ENCODE measurements at places on chromosomes 2 and 18.

- DNase-seq: peak; percentile 56
These were observed 11.8 kb downstream of the MTX2 start for GRCh38 chr2:176280867-176281658.

- peak; percentile 100 for DNase-seq
These were observed at the start of gene ID2 for GRCh38 chr2:8681786-8682692. Gene ID2 (plus strand): TSS chr2:8682056. CDS start chr2:8682166, 110 bp downstream.

- peak; percentile 23 for DNase-seq
These were observed 19.3 kb downstream of the MBOAT2 start for GRCh38 chr2:8984157-8984556.

GRCh38 chr18:74994502-74995418 is 214.2 kb downstream of the PTGR3 start:
- DNase-seq: peak; percentile 10

- no peak for DNase-seq
These were observed 52.2 kb upstream of the OTOS start for GRCh38 chr2:240192661-240193060.

- DNase-seq: no peak
These were observed 229.7 kb upstream of the AGAP1 start for GRCh38 chr2:235264121-235264493.

DNA sequence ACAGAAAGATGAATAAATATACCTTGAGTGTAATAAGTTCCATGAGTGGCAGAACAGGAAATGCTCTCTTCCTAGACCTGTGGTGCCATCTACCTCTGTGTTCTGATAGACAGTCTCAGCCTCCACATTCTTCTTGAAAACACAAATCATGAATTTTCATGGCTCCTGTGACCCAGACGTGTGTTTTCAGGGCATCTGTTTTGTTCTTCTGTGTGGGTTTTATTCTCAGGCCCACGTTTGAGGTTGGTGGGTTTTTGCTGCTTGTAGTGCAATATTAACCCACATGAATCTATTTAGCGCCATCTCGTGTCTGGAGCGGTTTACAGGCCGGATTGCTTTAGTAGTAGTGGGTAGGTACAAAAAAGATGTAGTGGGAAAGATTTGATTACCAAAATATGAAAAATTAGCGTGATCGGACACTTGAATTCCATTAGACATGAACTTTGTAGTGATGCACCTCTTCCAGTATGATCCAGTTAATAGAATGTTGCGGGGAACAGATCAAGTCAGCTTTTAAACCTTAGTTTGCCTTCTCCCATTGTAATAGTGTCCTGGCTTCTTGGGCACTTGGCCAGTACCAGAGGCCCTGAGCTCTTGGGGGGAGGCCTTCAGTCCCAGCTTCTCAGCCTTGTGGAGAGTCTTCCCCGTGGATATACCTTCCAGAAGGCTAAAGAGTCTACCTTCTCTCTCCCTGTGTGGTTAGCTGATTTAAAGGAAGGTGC is 256.5 kb downstream of the TPGS2 start:
- peak; percentile 71 for DNase-seq

DNA sequence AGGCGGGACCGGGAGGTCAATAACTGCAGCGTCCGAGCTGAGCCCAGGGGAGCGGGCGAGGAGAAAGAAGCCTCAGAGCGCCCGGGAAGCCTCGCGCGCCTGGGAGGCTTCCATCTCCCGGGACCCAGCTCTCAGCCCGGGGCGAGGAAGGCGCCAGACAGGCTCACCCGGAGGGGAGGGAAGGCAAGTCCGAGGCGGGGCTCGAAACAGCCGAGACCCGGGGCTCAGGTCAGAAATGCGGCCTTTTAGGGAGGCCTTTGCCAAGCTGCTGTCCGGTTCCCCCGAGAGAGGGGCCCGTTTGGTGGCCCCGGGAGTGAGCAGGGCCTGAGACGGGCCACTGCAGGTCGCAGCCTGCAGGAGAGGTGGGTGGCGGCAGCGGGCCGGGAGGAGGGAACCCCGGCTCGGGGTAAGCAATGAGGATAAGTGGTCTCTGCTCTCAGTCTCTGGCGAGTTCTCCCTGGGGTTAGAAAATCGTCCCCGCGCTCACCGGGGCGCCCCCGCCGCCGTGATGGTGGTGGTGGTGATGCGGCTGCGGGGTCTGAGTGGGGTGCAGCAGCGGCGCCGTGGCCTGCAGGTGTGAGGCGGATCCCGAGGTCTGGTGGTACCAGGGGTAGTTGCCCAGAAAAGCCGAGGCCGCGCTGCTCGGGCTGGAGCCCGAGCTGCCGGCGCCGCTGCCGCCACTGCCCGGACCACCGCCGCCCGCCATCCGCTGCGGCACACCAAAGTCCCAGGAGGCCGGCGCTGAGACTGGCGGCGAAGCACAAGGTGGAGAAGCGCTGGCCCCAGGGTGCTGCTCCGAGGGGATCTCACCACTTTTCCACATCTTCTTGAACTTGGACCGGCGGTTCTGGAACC is 2.4 kb downstream of the DLX2 start:
- no peak for DNase-seq

GRCh38 chr18:29002747-29003146 is 825.8 kb upstream of the CDH2 start:
- DNase-seq: no peak

- DNase-seq: peak; percentile 88
These were observed 6.8 kb upstream of the PXDN start for GRCh38 chr2:1750933-1751766.

DNA sequence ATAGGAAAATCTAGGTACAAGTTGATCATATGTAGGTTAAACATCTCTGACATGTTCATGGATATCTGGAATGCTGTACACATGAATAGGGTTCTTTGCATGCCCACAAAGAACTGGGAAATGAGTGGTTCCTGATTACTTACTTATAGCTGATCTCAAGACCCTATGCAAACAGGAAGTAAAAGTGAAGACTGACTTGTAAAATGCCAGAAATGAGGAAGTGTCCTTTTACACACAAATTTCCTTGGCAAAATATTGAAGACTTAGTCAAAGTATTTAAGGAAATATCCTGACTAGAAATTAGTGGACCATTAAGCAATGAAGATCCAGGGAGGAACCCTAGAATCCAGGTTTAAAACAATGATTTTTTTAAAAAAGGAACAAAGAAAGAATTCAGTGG is 203.7 kb upstream of the DLGAP1 start:
- no peak for DNase-seq

- no peak for DNase-seq
These were observed 2.5 kb downstream of the SESTD1 start for GRCh38 chr2:179262077-179262660.

GRCh38 chr2:64587561-64587960 is 63.4 kb downstream of the AFTPH start:
- no peak for DNase-seq

DNA sequence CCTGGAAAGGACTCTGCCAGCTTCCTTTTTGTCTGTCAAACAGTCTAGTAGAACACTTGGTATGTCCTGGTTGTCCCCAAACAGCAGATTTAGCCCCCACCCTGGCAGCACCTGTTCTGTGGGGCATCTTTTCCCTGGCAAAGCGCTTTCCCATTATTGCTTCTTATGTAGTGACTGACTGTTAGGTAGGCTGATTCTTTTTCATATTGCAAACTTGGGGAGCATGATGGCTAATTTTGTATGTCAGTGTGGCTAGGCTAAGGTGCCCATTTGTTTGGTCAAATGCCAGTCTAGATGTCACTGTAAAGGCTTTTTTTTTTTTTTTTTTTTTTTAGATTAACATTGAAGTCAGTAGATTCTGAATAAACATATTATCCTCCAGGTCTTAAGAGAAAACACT is 140.2 kb downstream of the MYCN start:
- DNase-seq: no peak

- no peak for DNase-seq
These were observed 691 bp upstream of the THSD7B start for GRCh38 chr2:136764452-136765255.

DNA sequence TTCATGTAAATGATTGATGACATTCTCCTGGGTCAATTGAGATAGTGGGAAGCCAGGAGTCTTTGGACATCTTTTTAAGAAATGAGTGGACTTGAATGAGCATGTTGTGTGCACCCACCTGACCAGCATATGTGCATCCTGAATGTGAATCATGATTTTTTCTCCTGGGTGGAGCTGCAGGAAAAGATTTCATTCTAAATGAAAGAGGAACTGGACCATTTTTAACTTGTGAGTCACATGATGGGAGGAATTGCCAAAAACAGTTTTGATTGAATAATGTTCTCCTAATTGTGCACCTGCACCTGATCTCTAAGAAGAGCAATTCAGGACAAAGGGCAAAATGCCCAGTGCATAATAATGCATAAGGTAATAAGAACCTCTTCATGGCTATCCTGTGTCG is 32.3 kb downstream of the COPS8 start:
- no peak for DNase-seq

GRCh38 chr2:197920088-197920487 is 115.7 kb downstream of the PLCL1 start:
- no peak for DNase-seq

GRCh38 chr18:34965566-34965965 is 75.6 kb upstream of the MAPRE2 start:
- no peak for DNase-seq

- no peak for DNase-seq
These were observed 4.2 kb upstream of the CCDC178 start for GRCh38 chr18:33444709-33445108.

DNA sequence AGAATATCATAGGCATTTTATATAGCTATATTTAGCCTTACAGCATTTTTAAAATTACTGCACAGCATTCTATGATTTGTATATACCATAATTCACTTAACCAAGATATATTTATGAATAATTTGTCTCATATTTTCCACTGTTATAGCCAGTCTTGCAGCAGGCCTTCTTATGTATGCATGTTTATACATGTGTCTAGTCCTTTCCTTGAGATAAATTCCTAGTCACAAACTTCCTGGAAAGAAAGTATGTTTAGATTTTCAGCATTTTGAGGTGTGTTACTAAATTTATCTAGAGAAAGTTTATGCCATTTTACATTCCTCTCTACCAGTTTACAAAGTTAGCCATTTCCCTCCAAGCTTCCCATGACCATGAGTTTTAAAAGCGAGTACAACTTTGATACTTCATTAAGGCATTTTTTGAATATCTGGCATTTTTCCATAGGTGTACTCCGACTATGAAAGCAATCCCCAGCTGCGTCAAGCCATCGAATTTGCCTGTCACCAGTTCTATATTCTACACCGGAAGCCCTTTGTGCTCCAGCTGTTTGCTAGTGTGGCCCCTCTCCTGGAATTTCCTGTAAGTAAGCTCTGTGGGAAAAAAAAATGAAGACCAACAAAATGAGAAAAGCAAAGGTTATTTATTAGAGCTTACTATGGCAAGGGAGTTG is 59.4 kb upstream of the RPE start:
- DNase-seq: peak; percentile 12

DNA sequence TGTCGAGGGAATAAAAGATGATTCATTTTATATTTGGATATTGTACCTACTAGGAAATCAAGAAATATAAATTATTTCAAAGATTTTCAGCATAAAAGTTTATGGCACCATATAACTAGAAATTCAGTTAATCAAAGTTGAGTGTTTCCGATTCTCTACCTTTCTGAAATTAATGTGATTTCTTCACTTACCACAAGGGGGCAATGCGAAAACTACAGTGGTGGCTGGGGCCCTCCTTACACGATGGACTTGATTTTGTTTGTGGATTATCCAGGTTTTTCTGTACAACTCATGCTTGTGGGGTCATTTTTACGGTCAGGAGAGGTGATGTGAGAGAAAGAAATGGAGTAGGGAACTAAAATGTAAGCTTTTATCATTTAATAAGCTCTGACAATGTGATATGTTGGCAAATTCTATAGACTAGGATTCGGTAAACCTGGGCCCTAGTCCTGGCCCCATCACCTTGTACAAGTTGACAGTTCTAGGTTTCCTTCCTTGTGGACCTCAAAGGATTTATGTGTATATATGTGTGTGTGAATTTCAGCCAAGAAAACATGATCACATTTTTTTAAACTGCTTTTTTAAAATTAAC is 47.6 kb downstream of the G6PC2 start:
- DNase-seq: no peak

DNA sequence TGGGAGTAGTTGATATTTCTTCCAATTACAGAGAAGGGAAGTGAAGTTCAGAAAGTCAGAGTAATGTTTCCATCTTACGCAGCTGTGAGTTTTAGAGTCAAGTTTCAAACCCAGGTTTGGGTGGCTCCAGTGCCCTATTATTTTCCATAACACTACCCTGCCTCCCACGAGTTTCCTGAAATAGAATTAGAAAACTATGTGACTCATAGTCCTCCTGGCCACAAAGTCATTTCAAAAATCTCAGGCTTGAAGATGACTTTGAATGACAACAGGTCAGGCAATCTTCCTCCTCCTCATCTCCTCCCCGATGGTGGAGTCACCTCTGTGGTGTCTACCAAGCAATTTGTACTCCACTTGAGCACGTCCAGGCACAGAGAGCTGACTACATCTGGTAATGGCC is 212.3 kb upstream of the TRIB2 start:
- peak; percentile 54 for DNase-seq

- DNase-seq: no peak
These were observed 43.8 kb upstream of the DDX18 start for GRCh38 chr2:117770730-117771129.

GRCh38 chr2:119387381-119388129 is 20.8 kb downstream of the DBI start:
- peak; percentile 69 for DNase-seq

DNA sequence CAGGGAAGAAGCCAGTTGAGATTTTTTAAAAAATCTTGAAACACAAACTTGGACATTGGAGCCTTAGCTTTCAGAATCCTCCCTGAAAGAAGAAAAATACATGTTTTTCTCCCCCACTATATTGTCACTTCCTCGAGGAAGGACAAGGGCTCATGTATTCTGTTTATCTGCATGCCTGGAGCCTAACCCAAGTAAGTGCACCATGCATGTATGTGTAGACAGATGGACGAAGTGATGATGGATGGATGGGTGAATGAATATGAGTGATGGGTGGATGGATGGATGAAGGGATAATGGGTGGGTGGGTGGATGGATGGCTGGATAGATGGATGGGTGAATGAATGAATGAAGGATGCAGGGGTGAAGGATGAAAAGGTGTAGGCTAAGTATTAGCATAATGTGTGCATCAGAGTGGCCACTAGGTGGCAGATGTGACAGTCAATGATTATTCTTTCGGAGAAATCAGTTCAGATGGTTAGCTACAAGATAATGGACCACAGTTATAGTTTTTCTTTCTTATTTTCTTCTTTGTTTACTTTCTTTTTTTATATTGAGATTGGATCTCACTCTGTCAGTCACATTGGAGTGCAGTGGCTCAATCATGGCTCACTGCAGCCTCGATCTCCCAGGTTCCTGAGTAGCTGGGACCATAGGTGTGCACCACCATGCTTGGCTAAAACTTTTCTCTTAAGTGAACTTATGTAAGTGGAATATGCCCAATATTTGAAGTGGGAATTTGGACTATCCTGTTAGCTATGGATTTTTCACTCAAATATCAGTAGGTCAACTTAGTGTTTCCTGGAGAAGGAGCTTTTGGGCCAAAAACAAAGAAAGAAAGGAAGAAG is 18.5 kb upstream of the CCDC93 start:
- DNase-seq: peak; percentile 31

- peak; percentile 89 for DNase-seq
These were observed 229.0 kb downstream of the MREG start for GRCh38 chr2:215784371-215784783.
